ENCODE measurements at places on chromosomes 6 and 20. TPM values are rescaled to one million over a fixed set of nuclear protein-coding genes. Genes with fewer than 3 reads are reported as not detected.

Gene PBX2
- 99.1 TPM for total RNA-seq

Gene DSN1
- 14.5 TPM for total RNA-seq

Gene KCNG1
- total RNA-seq, result 0.31 TPM

Gene BMP7
- total RNA-seq, result 0.67 TPM

Gene HLA-DQB2
- 31.3 TPM for total RNA-seq

- peaks cover 23% of the 10 kb centered on the region for H3K4me1 ChIP-seq
- H3K27ac ChIP-seq, result no peak overlapping the region
- H3K4me3 ChIP-seq, result no peak overlapping the region
- no peaks in the 10 kb centered on the region for H3K27me3 ChIP-seq
- DNase-seq, result no peak
- H3K36me3 ChIP-seq, result peaks cover 13% of the 10 kb centered on the region
These were observed 1.7 kb downstream of the ATP6V1G2 start for GRCh38 chr6:31544676-31545075.

DNA sequence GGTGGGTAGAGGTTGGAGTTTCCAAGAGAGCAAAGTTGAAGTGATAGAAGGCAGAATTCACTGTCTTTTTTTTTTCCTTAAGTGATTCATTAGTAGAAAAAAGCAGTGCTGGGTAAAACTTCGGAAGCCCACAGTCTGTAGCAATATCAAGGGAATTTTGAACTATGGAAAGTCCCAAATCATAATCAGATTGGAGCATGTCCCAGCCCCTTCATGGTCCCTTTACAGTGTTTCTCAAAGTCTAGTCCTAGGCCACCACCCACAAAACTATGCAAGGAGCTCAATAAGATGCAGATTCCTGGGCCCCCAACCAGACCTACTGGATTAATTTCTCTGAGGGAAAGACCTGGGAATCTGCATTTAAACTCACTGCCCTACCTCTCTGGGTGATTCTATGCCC lies 22.6 kb downstream of the NEDD9 start:
- no peak overlapping the region for H3K4me3 ChIP-seq
- DNase-seq, result no peak
- H3K36me3 ChIP-seq, result peaks cover 7% of the 10 kb centered on the region
- H3K4me1 ChIP-seq, result peaks cover 99% of the 10 kb centered on the region
- no peaks in the 10 kb centered on the region for H3K27me3 ChIP-seq

- no peaks in the 10 kb centered on the region for H3K27me3 ChIP-seq
- DNase-seq, result no peak
- peaks cover 34% of the 10 kb centered on the region for H3K4me1 ChIP-seq
- H3K27ac ChIP-seq, result no peak overlapping the region
- peak overlapping the region; percentile 55 for H3K4me3 ChIP-seq
- H3K36me3 ChIP-seq, result no peaks in the 10 kb centered on the region
These were observed 1.2 kb downstream of the BRPF3 start for GRCh38 chr6:36197739-36198221.

DNA sequence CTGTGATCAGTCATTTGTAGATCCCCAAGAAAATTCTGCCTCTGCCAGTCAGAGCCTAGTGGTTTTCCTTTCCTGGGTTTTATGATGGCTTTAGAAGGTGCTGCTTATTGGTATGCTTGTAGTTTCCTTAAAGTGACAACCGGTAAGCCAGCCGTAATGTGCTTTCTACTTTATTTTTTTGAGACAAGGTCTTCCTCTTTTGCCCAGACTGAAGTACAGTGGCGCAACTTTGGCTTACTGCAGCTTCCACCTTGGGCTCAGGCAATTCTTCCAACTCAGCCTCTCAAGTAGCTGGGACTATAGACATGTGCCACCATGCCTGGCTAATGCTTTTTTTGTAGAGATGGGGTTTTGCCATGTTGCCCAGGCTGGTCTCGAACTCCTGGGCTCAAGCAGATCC lies 23.5 kb downstream of the MCM8 start:
- DNase-seq, result no peak
- H3K27ac ChIP-seq, result peak overlapping the region; percentile 76
- no peak overlapping the region for H3K4me3 ChIP-seq
- H3K36me3 ChIP-seq, result no peaks in the 10 kb centered on the region
- no peaks in the 10 kb centered on the region for H3K27me3 ChIP-seq

DNA sequence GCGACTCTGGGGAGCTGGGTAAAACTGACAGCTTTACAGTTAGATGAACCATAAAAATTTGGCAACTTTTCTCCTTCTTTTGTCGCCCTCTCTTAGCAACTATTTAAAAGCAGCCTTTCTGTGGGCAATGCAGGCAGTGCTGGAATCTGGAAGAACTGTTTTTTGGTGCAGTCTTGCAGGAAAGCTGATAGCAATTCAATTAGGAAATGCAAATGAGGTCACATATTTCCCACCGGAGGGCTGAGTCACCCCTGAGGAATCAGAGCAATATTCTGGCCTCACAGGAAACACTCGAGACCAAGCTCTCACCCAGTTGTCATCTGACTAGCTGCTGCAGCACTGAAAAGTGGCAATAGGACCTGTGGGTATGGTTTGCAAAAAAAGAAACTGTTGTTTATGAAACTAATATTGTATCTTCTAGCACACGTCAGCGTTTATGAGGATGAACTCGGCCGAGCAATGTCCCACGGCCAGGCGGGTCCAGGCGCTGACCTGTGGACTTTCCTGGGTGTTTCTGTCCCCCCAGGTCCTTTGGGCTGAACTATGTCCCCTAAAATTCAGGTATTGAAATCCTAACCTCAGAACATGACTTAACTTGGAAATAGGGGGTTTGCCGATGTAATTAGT lies 312.3 kb downstream of the TAF4 start:
- H3K27ac ChIP-seq, result no peak overlapping the region
- H3K4me1 ChIP-seq, result no peaks in the 10 kb centered on the region
- H3K36me3 ChIP-seq, result no peaks in the 10 kb centered on the region
- H3K27me3 ChIP-seq, result no peaks in the 10 kb centered on the region
- DNase-seq, result no peak

- no peaks in the 10 kb centered on the region for H3K4me1 ChIP-seq
- peak overlapping the region; percentile 23 for H3K4me3 ChIP-seq
- H3K36me3 ChIP-seq, result no peaks in the 10 kb centered on the region
- H3K27me3 ChIP-seq, result peaks cover 100% of the 10 kb centered on the region
These were observed 2.4 kb downstream of the TCF21 start for GRCh38 chr6:133891149-133891926.

- DNase-seq, result no peak
- no peak overlapping the region for H3K27ac ChIP-seq
- H3K36me3 ChIP-seq, result no peaks in the 10 kb centered on the region
- H3K4me3 ChIP-seq, result no peak overlapping the region
- H3K4me1 ChIP-seq, result peaks cover 5% of the 10 kb centered on the region
These were observed 96.8 kb downstream of the ADTRP start for GRCh38 chr6:11681770-11682169.

DNA sequence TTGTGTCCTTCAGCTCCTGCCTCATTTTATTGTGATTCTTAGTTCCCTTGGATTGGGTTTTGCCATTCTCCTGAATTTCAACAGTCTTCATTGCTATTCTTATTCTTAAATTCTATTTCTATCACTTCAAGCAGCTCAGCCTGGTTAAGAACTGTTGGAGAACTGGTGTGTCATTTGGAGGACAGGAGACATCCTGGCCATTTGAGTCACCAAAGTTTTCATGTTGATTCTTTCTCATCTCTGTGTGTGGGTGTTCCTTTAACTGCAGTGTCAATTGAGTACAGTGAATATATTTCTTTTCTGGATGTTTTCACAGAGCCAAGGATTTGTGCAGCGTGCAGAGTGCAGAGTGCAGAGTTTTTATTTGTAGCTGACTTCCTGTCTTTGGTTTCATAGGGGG lies 33.5 kb upstream of the TFB1M start:
- H3K4me3 ChIP-seq, result no peak overlapping the region
- H3K36me3 ChIP-seq, result no peaks in the 10 kb centered on the region
- H3K27me3 ChIP-seq, result no peaks in the 10 kb centered on the region

GRCh38 chr20:19966840-19967239 lies 50.3 kb upstream of the NAA20 start:
- H3K27ac ChIP-seq, result no peak overlapping the region
- DNase-seq, result no peak
- no peaks in the 10 kb centered on the region for H3K27me3 ChIP-seq

DNA sequence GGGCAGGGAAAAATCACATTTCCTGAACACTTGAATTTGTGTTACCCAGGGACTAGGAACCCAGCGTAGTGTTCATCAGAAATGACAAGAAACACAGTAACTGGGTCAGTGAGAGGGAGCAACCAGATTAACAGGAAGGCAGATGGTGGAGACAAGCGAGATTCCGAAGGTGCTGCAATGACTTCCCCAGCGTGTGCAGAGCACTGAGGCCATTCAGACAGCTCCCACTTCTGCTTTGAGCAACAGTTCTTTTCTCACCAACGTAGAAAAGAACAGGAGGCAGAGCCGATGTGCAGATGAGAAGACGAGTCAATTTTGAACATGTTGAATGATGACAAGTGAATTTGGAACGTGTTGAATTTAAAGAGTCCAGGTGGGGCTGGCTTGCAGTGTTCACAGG lies 63.1 kb upstream of the IFNGR1 start:
- no peaks in the 10 kb centered on the region for H3K27me3 ChIP-seq
- no peaks in the 10 kb centered on the region for H3K36me3 ChIP-seq
- DNase-seq, result no peak
- no peak overlapping the region for H3K4me3 ChIP-seq

GRCh38 chr6:102216232-102216631 lies 822.7 kb downstream of the GRIK2 start:
- DNase-seq, result no peak
- no peak overlapping the region for H3K4me3 ChIP-seq
- H3K36me3 ChIP-seq, result no peaks in the 10 kb centered on the region
- no peaks in the 10 kb centered on the region for H3K4me1 ChIP-seq
- no peaks in the 10 kb centered on the region for H3K27me3 ChIP-seq
- no peak overlapping the region for H3K27ac ChIP-seq

- DNase-seq, result no peak
- H3K36me3 ChIP-seq, result no peaks in the 10 kb centered on the region
- no peaks in the 10 kb centered on the region for H3K27me3 ChIP-seq
These were observed 118.9 kb upstream of the CEP162 start for GRCh38 chr6:84346372-84346771.

GRCh38 chr20:59211208-59211765 lies 47.7 kb downstream of the ZNF831 start:
- no peaks in the 10 kb centered on the region for H3K27me3 ChIP-seq
- DNase-seq, result no peak
- H3K4me1 ChIP-seq, result peaks cover 7% of the 10 kb centered on the region
- no peaks in the 10 kb centered on the region for H3K36me3 ChIP-seq
- no peak overlapping the region for H3K4me3 ChIP-seq

DNA sequence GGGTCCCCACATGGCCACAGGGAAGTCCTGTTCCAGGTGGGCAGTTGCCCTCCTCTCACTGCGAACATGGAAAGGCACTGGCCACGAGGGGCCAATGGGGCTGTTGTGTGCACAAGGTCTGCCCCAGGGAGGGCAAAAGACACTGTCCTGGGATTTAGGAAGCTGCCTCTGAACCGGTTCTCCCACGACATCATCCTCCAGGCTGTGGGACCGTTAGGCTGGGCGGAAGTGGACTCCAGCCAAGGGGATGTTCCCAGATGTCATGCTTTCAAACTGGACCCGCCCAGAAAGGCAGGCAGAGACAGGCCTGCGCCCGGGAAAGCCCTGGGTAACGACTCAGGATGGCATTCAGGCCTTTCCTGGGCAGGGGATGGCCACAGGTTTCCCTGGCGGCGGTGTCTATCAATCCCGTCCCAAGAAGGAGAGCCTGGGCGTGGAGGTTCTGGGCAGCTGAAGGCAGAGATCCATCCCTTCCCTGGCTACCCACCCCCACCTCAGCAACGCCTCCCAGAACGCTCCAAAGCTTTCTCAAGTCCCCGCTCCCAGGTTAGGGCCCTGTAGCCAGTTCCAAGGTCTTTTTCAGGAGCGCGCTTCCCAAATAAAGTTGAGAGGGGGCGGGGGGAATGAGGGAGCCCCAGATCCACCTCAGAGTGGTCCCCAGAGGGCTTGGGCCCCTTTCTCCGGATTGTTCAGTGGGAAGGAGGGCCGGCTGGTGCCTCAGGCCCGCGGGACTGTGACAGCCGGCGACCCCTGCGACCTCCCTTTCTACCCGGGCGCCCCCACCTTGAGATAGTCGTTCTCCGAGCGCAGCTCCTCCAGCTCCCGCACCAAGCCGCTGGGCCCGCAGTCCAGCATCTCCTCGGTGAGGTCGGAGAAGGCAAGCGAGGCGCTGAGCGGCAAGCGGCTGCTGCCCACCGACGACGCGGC lies 13.8 kb upstream of the TLDC2 start:
- H3K4me1 ChIP-seq, result peaks cover 68% of the 10 kb centered on the region
- no peaks in the 10 kb centered on the region for H3K36me3 ChIP-seq
- peak overlapping the region; percentile 70 for H3K27ac ChIP-seq
- H3K4me3 ChIP-seq, result peak overlapping the region; percentile 53
- H3K27me3 ChIP-seq, result no peaks in the 10 kb centered on the region
- peak; percentile 75 for DNase-seq

DNA sequence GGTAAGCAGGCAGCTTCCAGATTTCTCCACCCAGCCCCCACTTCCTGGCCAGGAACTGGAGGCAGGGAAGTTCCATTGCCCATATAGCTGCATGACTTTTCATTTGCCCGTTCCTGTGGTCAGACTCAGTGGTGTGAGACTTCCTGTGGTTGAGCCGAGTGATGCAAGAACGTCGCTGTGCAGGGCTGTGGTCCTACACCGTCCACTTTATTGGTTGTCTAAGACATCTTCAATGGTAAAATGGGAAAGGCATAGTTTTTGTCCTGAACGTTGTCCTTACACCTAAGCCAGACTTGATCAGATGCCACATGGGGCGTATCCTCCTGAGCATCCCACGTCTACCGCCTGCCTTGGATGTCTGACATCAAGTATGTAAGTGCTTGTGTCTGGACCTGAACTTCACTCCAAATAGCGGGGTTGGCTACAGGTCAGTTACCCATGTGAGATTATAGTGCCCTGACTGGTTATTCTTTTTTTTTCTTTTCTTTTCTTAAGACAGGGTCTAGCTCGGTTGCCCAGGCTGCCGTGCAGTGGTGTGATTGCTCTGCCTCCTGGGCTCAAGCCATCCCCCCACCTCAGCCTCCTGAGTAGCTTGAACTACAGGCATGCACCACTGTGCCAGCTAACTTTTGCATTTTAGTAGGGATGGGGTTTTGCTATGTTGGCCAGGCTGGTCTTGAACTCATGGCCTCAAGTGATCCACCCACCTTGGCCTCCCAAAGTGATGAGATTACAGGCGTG lies 25.9 kb upstream of the GTSF1L start:
- peak overlapping the region; percentile 67 for H3K27ac ChIP-seq
- no peak overlapping the region for H3K4me3 ChIP-seq
- peaks cover 53% of the 10 kb centered on the region for H3K4me1 ChIP-seq
- H3K27me3 ChIP-seq, result no peaks in the 10 kb centered on the region
- DNase-seq, result peak; percentile 80
- no peaks in the 10 kb centered on the region for H3K36me3 ChIP-seq

DNA sequence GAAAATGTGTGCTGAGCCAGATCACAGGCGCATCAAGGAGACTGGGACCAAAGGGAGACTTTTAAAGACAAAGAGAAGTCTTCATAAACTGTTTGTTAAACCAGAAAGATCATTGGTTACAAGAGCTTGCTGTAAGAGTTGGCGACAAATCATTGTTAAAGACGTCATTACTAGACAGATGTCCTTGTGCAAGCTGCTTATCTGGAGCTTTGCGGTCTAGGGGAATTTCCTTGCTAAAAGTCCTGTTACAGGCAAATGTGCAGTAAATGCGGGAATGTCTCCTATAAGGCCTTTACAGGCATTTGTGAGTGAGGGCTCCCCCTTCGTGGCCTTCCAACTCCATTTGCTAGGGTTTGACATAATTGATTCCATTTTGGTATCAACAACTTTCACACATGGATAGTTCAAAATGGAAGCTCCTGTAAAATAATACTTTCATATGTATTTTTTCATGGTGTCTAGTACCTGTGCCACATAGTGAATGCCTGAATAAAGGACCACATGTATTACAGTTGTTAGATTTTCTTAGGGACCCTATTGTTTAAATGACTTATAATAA lies 362.4 kb downstream of the UTRN start:
- no peaks in the 10 kb centered on the region for H3K4me1 ChIP-seq
- H3K27me3 ChIP-seq, result no peaks in the 10 kb centered on the region
- H3K4me3 ChIP-seq, result no peak overlapping the region
- DNase-seq, result no peak
- no peaks in the 10 kb centered on the region for H3K36me3 ChIP-seq
